Stimulated activated naive CD8-positive, alpha-beta T cell treated with anti-CD3 and anti-CD28 coated beads, Interleukin-15, amount 100 ng/mL, for 72 hours (primary cell): ENCODE measurements at places on chromosomes 4 and X.
A peak's percentile ranks its signal among the peaks of the same experiment; 100 is the strongest.

GRCh38 chrX:71269801-71270395 is 13.5 kb upstream of the NONO start:
- DNase-seq: no peak

GRCh38 chrX:135340831-135341230 is 31.6 kb downstream of the ETDC start:
- DNase-seq: no peak

DNA sequence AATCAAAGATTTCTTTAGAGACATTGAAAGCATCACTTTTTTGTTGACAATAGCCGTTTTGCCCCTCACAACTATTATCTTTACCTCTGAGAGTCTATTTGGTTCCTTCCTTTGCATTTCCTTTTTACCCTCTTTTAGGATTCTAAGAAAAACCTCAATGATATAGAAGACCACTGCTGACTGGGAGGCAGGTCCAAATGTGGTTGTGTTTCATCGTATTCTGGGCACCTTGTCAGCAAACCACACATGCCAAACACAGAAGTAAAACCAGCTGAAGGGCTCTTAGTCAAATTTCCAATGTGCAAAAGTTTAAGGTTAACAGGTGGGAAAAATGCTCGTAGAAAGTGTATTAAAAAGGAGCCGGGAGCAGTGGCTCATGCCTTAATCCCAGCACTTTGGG is 5.1 kb upstream of the PRMT9 start:
- DNase-seq: peak; percentile 27

GRCh38 chr4:87704001-87704400 is 53.9 kb downstream of the DMP1 start:
- no peak for DNase-seq

GRCh38 chr4:28369499-28369898 is 1508.9 kb downstream of the STIM2 start:
- DNase-seq: no peak

- DNase-seq: no peak
Measured at GRCh38 chrX:103540145-103540544, 20.9 kb upstream of the RAB40A start.

GRCh38 chr4:185911556-185912064 is 99.6 kb upstream of the SORBS2 start:
- no peak for DNase-seq
